Stimulated activated CD8-positive, alpha-beta memory T cell treated with anti-CD3 and anti-CD28 coated beads, Interleukin-7, amount 100 ng/mL, for 4 hours (primary cell): ENCODE measurements at places on chromosomes 3 and 15.

DNA sequence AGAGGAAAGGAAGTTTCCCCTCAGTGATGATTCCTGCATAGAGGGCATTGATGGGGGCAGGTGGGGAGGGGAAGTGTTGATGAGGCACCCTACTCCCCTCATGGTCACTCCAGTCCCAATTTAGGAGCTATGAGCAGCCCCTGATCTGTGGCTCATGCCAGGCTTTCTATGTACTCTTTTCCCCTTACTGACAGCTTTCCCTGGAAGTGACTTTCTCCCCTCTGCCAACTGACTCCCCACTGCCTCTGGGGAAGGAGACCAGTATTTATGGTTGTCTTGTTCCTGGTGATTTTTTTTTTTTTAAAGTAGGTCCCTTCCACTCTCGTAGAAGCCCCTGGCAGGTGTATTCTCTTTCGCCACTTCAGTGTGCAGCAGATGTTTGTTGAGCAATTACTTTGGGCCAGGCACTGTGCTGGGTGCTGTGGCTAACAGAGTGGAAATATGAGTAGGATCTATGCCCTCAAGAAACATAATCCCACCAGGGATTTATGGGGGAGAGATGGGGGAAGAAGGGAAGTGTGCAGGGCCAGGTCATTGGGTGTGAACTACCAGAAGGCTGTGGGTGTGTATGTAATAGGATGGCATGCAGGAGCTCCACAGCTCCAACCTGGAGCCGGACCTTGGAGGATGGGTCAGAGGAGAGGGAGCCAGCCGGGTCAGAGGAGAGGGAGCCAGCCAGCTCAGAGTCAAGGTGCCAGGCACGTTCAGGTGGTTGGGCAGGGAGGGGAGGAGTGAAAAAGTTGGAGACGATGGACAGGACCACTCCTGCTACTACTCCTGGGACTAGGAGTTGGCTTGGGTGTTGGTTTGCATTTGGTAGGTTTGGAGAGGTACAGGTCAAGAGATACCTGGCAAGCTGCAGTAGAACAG lies 3.5 kb downstream of the SMAD6 start:
- no peak for DNase-seq

- DNase-seq = no peak
Measured at GRCh38 chr15:82646250-82647044, 716 bp downstream of the CPEB1 start.

GRCh38 chr15:25910832-25911231 lies 47.7 kb upstream of the ATP10A start:
- no peak for DNase-seq

DNA sequence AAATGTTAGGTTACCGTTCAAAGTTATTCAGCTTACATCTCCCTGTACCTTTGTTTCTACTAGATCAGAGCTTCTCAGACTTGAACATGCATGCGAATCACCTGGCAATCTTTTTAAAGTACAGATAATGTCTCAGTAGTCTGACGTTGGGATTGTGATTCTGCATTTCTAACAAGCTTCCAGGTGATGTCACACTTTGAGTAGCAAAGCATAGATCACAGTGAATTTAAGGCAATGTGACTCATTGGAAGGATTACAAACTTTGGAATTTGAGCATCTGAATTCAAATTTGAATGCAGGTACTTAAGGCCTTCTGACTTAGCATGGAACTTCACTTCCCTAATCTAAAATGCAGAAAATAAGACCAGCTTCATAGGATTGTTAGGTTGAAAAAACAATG lies 10.8 kb upstream of the ZMAT3 start:
- DNase-seq = no peak

GRCh38 chr3:35648347-35648746 lies 9.0 kb downstream of the ARPP21 start:
- DNase-seq = no peak

DNA sequence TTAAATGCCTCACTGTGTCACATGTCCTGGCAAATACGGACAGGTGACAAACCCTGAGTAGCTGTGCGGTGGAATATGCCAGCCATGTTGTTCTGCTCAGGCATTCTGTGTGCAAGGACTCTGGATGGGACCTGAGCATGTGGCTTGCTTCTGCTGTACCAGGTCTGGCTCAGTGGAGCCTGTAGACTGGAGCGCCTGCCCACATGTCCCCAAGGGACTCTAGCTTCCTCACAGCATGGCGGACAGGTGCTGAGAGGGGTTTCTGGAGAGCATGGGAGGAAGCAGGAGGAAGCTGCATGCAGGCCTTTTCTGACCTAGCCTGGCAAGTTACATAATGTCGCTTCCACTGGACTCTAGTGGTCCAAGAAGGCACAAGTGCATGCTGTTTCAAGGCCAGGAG lies 96.3 kb downstream of the PLXNA1 start:
- no peak for DNase-seq

DNA sequence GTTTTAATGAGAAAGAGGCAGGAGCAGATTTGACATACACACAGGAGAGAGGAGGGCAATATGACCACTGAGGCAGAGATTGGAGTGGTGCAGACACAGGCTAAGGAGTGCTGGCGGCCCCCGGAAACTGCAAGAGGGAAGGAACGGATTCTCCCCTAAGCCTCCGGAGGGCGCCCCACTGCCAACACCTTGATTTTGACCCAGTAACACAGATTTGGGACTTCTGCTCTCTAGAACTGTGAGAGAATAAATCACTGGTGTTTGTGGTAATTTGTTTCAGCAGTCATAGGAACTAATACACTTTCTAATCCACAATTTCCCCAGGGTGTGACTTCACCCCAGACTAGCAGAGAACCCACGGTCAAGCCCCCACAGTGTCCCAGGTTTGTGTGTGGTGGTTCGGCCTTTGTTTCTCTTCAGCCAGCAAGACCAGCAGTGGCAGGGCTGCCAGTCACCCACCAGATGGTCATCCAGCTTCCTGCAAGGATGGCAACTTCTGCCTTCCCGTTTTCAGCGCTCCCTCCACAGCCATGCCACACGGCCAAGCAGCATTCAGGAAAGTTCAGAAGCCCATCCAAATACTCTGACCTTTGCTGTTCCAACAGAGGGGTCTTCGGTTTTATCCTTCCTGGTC lies 23.6 kb upstream of the TSPAN3 start:
- no peak for DNase-seq

DNA sequence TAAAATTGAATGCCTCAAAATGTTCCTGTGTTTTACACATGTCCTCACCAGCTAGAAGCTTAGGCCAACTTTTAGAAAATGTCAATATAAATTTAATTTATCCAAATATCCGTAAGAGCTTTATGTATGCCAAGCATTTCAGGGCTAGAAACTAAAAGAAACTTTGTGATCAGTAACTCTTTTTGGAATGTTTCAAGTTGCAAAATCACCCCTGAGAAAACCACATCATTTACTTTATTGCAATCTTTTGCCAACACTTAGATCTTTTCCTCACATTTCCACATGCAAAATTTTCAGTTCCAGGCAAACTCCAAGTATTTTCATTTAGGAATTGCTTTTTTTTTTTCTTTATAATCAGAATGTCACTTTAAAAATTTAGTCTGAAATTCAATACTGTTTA lies 20.1 kb upstream of the IGF1R start:
- DNase-seq = no peak

GRCh38 chr15:31964586-31965307 lies 65.6 kb upstream of the CHRNA7 start:
- DNase-seq = no peak
